ENCODE measurements at places on chromosomes 5 and 9. TPM values are rescaled to one million over a fixed set of nuclear protein-coding genes. Genes with fewer than 3 reads are reported as not detected.

CD72 gene
- total RNA-seq, result 4.5 TPM

INSL4 gene
- not detected for total RNA-seq

SLC23A1 gene
- total RNA-seq, result not detected

TUSC1 gene
- total RNA-seq, result 4.3 TPM

PTGS1 gene
- total RNA-seq, result 1.3 TPM

AJM1 gene
- total RNA-seq, result 0.86 TPM

LCN15 gene
- total RNA-seq, result 0.61 TPM

C9 gene
- not detected for total RNA-seq

RIMOC1 gene
- 33.4 TPM for total RNA-seq

CDH9 gene
- total RNA-seq, result 0.73 TPM

MYMK gene
- not detected for total RNA-seq

OR1Q1 gene
- total RNA-seq, result not detected

ADAMTS16 gene
- 14.6 TPM for total RNA-seq

FAM219A gene
- 10.4 TPM for total RNA-seq

TMEM267 gene
- 6.2 TPM for total RNA-seq

ADAMTS12 gene
- 12.3 TPM for total RNA-seq

SLC25A25 gene
- total RNA-seq, result 18.5 TPM

SPATA24 gene
- 9.4 TPM for total RNA-seq

MELK gene
- total RNA-seq, result 53.1 TPM

MYOT gene
- total RNA-seq, result not detected

GRM6 gene
- not detected for total RNA-seq

CSNK1A1 gene
- total RNA-seq, result 254 TPM

ADAMTS2 gene
- 5.2 TPM for total RNA-seq

SLC34A1 gene
- total RNA-seq, result not detected

TERT gene
- 23.1 TPM for total RNA-seq

ADRA1B gene
- total RNA-seq, result not detected

CCNO gene
- total RNA-seq, result 0.41 TPM
